NCI-H187 (cell line): ENCODE measurements at places on chromosomes 7 and 10.

- no peak for DNase-seq
Measured at GRCh38 chr7:137462847-137463246, 119.3 kb upstream of the PTN start.

- no peak for DNase-seq
Measured at GRCh38 chr7:32158076-32158475, 87.9 kb upstream of the PDE1C start.

GRCh38 chr7:47482013-47482875 is 99.7 kb downstream of the TNS3 start:
- no peak for DNase-seq

DNA sequence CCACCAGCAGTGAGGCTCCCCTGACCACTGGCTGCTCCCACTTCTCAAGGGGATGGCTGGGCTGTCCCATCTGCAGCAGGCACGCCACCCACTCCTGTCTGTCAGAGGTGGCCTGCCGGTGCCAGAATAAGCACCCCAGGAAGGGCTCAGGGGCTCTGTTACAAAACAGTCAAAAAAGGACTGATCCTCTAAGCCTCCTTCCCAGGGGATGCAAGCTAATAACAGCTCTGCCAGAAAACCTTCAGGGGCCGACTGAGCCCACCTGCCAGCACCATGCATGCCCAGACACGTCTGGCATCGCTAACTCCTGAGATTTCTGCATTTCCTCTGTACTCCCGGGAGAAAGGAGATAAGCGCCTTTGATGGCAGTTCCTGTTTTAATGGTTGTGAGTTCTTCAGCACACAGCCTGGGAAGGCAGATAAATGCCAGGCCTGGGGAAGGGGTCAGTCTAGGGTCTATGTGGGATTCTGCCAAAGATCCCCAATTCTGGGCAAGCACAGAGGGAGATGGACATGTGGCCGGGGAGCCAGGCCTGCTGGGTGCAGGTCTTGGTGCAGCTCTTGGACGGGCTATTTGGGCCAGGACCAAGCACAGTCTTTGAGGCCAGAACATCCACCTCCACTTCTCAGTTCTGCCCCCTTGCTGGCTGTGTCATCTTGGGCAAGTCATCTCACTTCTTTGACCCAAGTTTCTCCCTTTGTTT is 128.4 kb downstream of the ARHGAP22 start:
- no peak for DNase-seq

GRCh38 chr10:113454341-113455061 is 98.4 kb upstream of the HABP2 start:
- DNase-seq, result no peak

DNA sequence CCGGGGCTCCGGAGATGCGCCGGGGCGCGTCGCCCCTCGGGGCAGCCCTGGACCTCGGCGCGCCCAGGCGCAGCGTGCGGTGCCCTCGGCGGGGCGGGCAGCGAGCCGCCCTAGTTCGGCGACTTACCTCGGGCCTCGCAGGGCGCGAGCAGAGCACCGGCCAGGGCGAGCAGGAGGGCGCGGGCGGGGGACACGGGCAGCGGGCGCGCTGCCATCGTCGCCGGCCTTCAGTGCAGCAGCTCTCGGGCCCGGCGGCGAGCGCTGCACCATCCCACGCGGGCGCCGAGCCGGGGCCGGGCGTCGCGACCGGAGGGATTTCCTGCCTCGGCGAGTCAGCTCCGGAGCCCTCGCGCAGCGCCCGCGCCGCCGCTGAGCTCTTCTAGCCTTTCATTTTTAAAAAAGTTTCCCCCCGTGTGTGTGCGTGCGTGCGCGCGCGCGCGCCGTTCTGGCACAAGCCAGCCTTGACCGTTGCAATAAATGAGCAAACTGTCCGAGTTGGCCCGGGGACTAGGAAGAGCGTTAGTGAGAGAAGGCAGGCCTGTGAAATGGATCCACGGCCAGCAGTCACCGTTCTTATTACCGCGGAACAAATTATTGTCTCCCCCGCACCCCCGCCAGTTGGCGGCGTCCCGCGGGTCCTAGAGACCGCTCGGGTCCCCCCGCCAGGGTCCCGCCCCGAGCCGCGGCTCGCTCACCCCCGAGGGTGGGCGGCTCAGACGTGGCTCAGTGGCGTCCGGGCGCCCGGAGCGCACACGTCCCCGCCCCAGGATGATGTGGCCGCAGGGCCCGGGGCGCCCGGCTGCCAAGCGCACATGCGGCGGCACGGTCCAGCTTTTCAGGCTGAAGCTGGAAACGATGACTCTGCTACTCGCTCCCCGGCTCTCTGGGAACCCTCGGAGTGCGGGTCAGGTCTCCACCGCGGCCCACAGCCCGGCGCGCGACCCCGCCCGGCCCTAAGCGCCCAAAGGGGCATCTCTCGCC is at the start of gene ADAM12:
Gene ADAM12, minus strand, starts transcription at position 547 of the 981 bp plus-strand sequence. Its CDS starts 332 bp downstream, at position 215.
- no peak for DNase-seq

GRCh38 chr10:104119996-104120395 is 2.0 kb upstream of the SFR1 start:
- DNase-seq, result no peak

DNA sequence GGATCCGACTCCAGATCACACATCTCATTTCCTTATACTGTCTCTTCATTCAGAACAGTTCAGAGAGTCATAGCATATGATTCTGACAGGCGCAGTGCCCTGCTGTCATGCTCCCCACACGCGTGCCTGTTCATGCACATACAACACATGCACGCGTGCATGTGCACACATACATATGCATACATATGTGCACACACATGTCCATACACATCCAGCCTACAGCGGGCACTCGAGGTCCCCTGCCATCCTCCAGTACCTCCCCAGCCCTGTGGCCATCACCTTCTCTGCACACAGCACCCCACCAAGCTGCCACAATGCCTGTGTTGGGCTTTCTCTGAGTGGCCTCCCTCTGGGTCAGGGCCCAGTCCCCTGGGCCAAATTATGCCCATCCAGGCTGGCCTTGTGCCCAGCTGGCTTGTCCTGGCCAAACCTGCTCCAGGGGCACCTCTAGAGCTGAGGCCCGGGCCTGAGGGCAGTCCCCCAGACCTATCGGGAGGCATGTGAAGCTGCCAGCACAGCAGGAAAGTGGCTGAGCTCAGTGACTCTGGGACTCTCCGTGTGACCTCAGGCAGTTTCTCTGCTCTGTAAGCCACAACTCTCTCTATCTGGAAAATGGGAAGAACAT is 49.4 kb upstream of the RET start:
- no peak for DNase-seq

DNA sequence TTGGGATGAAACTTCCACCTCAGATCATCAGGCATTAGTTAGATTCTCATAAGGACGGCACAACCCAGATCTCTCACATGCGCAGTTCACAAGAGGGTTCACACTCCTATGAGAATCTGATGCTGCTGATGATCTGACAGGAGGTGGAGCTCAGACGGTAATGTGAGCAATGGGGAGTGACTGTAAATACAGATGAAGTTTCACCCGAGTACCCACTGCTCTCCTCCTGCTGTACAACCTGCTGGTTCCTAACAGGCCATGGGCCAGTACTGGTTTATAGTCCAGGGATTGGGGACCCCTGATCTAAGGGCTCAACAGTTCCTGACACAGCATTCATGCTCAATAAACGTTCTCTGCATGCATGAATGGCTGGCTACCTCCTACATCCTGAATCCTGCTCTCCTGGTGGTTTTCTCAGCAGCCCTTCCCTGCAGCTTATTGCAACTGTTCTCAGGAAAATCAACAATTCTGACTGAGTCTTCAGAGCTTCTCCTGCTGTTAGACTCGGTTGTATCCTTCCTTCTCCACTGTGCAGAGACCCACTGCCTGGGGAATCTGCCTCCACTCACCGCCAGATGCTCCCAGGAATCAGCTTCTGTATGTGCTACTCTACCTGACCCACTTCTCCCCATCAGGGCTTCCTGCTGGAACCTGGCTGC is 17.4 kb downstream of the PDE6C start:
- no peak for DNase-seq

GRCh38 chr7:129021656-129022055 is 33.3 kb downstream of the TNPO3 start:
- DNase-seq, result no peak

DNA sequence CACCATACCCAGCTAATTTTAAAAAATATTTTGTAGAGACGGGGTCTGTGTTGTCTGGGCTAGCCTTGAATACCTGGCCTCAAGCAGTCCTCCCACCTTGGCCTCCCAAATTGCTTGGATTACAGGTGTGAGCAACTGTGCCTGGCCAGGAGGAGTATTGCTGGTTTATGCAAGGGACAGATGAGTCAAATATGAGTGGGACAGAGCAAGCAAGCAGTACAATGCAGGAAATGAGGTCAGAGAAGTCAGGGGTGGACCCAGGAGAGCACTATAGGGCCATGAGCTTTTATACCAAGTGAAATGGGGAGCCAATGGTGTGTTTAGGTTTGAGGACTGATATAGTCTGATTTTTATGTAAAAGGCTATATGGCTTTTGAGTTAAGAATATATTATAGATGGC is 6.3 kb downstream of the TSPAN13 start:
- DNase-seq, result no peak

DNA sequence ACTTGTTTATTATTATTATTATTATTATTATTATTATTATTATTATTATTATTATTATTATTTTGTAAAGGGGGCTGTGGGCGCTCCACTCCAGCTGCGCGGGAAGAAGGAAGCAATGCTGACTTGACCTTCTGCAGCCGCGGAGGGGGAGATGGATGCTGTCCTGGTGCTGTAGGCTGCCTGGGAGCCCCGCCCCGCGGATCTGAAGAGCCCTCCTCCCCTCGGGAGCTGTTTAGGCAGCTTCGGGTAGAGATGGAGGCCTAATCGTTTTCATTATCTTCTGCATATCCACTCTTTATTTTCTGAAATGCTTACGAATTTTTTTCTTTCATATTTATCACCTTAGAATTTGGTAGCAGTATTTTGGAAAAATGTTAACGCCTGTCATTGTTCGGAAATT is 101.2 kb upstream of the KLF6 start:
- DNase-seq, result no peak

DNA sequence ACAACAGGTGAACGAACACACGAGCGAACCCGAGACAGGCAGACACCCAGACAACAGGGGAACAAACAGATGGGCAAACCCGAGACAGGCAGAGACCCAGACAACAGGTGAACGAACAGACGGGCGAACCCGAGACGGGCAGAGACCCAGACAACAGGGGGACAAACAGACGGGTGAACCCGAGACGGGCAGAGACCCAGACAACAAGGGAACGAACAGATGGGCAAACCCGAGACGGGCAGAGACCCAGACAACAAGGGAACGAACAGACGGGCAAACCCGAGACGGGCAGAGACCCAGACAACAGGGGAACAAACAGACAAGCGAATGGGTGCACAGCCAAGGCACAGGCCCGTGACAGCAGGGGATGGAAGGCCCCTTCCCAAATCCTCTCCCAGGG is 264.7 kb downstream of the ELFN1 start:
- DNase-seq, result no peak

DNA sequence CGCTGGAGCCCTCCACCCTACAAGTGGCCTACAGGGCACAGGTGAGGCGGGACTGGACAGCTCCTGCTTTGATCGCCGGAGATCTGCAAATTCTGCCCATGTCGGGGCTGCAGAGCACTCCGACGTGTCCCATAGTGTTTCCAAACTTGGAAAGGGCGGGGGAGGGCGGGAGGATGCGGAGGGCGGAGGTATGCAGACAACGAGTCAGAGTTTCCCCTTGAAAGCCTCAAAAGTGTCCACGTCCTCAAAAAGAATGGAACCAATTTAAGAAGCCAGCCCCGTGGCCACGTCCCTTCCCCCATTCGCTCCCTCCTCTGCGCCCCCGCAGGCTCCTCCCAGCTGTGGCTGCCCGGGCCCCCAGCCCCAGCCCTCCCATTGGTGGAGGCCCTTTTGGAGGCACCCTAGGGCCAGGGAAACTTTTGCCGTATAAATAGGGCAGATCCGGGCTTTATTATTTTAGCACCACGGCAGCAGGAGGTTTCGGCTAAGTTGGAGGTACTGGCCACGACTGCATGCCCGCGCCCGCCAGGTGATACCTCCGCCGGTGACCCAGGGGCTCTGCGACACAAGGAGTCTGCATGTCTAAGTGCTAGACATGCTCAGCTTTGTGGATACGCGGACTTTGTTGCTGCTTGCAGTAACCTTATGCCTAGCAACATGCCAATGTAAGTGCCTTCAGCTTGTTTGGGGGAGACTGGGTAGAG is at the start of gene COL1A2:
Gene COL1A2, plus strand, starts transcription at position 459 of the 704 bp plus-strand sequence. Its CDS starts 137 bp downstream, at position 596.
- DNase-seq, result no peak

- DNase-seq, result no peak
Measured at GRCh38 chr10:52770904-52771303, 1.7 kb downstream of the MBL2 start.

DNA sequence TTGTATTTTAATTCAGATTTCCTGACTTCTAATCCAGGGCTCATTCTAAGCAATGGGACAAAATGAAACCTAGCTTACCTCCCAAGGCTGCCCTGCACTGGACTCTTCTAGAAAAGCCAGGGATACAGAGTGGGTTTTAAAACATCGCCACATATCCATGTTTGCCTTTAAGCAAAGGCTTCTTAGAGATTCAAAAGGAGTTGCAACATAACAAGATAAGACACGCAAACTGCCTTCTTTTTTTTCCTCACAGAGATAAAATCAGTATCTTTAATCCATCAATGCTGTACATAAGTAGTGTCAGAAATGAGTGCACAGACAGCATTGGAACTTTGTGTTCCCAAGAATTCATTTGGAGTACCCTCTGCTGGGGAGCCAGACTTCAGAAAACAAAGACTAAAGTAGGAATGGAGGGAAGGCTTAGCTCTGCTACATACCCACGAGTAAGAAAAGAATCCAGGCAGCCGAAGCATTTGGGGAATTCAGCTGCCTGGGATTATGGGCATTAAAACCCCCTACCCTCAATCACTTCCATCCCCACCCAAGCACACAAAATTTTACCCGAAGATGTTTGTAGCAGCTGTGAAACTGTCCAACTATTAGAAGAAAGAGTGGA is 427.8 kb downstream of the ARL4A start:
- no peak for DNase-seq

GRCh38 chr10:128522551-128523308 is 396.5 kb upstream of the MKI67 start:
- no peak for DNase-seq

GRCh38 chr10:130400890-130401289 is 264.7 kb downstream of the GLRX3 start:
- no peak for DNase-seq

DNA sequence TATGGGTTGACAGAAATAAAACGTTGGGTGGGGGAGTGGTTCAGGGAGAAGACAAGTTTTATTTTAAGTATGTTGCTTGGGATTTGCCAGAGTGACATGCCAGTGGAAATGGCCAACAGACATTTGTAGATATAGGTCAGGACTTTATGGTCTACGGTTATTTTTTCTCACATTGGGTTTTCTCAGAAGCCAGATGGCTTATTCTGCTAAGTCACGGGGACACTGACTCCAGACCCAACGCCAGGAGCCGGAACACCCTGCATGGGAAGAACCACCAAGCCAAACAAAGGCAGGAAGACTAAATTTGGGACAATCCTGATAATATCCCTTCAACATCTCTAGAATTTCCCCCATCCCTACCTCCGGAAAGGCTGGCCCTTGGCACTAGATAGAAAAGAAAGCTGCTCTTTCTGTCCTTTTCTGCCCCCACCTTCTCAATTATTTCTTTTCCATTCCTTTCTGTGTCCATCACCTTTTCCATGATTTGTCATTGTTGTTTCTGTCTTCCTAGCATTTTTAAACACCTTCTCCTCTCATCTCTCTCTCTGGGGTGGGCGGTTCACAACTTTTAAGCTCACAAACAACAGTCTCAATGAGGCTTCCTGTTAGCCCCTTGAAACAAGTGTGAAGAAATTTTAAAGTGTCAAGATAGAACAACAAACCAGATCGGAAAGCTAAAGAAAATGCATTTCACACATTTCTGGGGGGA is 44.7 kb downstream of the TBXAS1 start:
- DNase-seq, result no peak
